ENCODE measurements at places on chromosomes 3 and 15.

- DNase-seq: no peak
These were observed 5.3 kb downstream of the TXNRD3 start for GRCh38 chr3:126649556-126650092.

GRCh38 chr15:36358094-36358493 lies 221.3 kb upstream of the CDIN1 start:
- no peak for DNase-seq

- no peak for DNase-seq
These were observed 92.2 kb downstream of the KLHL25 start for GRCh38 chr15:85702321-85703101.

GRCh38 chr3:37863949-37864822 lies 2.5 kb downstream of the CTDSPL start:
- DNase-seq: no peak

DNA sequence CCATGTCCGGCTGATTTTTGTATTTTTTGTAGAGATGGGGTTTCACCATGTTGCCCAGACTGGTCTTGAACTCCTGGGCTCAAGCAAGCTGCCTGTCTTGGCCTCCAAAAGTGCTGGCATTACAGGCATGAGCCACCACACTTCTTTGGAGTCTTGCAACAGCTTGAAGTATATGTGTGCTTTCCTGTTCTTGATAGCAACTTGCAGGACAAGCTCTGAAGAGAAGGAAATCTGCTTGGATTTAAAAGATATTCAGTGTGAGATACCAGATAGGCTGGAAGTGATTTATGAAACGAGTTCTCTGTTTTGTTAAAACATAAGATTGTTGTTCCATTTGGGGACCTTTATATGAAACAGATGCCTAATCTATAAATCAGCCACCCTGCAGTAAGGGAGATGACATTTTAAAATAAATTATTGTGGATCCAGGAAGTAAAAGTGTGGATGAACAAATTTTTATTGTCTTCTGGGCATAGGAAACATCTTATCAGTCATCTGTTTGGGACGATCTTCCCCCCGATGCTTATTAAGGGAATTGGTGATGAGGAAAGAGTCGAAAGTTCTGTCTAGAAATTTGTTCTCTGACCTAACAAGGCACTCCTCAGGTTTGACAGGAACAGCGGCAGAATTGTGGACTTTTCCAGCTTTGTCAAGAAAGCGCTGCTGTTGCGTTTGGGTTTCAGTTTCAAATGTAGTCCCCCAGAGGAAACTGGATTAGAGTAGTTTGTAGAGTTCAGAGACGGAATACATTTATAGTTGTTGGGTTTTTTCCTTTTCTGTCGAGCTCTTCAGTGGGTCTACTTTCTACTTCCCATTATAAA lies 53.7 kb upstream of the MAGI1 start:
- DNase-seq: no peak

- no peak for DNase-seq
These were observed 43.5 kb upstream of the SLC41A3 start for GRCh38 chr3:126127452-126127851.

GRCh38 chr3:66177026-66177425 lies 43.8 kb upstream of the SLC25A26 start:
- no peak for DNase-seq

GRCh38 chr3:104596551-104596950 lies 770.2 kb upstream of the ALCAM start:
- DNase-seq: no peak

DNA sequence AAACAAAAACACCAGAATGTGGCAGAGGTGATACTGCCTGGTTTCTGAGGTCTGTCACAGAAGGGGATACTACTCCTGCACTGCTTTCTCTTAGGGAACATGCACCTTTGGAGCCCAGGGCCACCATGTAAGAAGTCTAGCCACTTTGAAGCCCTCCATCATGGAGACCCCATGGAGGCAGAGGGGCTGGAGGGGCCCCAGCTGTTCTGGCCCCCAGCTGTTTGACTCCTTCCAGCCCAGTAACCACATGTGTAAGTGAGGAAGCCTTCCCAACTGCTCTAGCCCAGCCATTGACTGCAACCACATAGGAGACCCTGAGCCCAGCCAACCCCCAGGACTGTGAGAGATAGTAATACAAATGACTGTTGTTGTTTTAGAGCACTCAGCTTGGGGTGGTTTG lies 9.0 kb upstream of the IGDCC4 start:
- DNase-seq: no peak

Measured in stimulated activated CD4-positive, alpha-beta T cell treated with anti-CD3 and anti-CD28 coated beads, Interleukin-1b, Interleukin-23, amount 100 ng/mL, for 1 hour (primary cell).